ENCODE measurements at places on chromosomes 13 and 19.

GRCh38 chr13:69373747-69374425, 733.7 kb upstream of the ATXN8OS start:
- no peaks in the 10 kb centered on the region for H3K36me3 ChIP-seq
- H3K4me1 ChIP-seq: no peaks in the 10 kb centered on the region
- H3K4me3 ChIP-seq: no peak overlapping the region

DNA sequence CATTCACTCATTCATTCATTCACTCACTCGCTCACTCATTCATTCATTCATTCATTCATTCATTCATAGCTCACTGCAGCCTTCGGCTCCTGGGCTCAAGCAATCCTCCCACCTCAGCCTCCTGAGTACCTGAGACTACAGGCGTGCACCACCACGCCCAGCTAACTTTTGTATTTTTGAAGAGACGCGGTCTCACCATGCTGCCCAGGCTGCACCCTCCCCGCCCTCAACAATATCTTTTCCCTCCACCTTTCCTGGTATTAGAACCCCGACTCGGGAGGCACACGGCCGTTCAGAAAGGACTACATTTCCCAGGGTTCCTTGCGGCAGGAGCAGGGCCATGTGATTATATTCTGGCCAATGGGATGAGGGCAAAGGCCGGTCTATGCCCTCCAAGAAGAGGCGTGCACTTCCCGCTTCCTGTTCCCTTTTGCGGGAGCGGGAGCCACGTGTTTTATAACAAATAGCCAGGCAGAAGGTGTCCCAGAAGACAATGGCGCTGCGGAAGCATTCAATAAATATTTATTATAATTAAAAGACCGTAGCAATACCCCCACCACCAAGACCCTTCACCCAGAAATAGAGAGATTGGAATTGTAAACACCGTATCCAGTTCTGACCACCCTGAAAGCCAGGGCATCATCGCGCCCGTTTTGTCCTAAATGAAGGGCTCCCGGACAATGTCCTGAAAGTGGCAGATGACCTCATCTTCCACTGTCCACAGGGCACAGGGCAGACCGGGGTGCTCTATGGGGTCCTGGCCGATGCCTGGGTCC, 15.9 kb downstream of the TICAM1 start:
- no peaks in the 10 kb centered on the region for H3K27me3 ChIP-seq
- H3K36me3 ChIP-seq: peaks cover 37% of the 10 kb centered on the region
- peaks cover 31% of the 10 kb centered on the region for H3K4me1 ChIP-seq
- peak overlapping the region; percentile 12 for H3K27ac ChIP-seq
- peak; percentile 92 for DNase-seq

DNA sequence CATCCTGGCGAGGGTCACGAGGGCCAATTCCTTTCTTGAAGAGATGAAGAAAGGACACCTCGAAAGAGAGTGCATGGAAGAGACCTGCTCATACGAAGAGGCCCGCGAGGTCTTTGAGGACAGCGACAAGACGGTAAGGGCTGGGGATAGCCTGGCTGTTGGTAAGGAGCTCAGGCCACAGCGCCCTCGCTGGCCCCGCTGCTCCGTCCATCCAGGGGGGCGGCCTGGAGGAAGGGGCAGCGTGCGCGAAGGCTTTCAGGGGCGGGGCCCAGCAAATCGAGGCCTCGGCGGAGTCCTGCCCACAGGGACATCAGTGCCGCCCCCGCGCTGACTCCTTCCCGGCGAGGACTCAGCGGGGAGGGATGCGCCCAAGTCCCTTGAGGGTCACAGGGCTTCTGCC, 6.9 kb downstream of the F10 start:
- H3K4me1 ChIP-seq: peaks cover 6% of the 10 kb centered on the region
- H3K36me3 ChIP-seq: no peaks in the 10 kb centered on the region
- H3K4me3 ChIP-seq: peak overlapping the region; percentile 32
- no peak overlapping the region for H3K27ac ChIP-seq

DNA sequence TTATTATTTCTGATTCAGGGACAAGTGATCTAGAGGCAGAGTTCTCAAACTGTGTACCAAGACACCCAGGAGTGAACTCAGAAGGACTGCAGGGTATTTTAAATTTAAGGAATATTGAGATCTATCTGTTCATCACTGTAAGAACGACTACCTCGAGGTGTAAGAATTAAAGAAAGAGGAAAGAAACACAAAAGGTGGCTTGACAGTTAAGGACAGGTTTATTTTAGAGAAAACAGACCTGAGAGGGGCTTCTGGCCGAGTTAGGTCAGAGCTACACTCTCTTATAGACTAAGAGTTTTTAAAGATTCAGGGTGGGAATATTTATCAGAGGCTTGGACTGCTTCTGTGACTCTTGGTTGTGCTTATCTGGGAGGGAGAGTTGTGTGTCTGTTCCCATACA, 12.6 kb upstream of the NLRP5 start:
- H3K36me3 ChIP-seq: no peaks in the 10 kb centered on the region
- H3K27me3 ChIP-seq: no peaks in the 10 kb centered on the region
- H3K4me1 ChIP-seq: no peaks in the 10 kb centered on the region
- no peak overlapping the region for H3K4me3 ChIP-seq

DNA sequence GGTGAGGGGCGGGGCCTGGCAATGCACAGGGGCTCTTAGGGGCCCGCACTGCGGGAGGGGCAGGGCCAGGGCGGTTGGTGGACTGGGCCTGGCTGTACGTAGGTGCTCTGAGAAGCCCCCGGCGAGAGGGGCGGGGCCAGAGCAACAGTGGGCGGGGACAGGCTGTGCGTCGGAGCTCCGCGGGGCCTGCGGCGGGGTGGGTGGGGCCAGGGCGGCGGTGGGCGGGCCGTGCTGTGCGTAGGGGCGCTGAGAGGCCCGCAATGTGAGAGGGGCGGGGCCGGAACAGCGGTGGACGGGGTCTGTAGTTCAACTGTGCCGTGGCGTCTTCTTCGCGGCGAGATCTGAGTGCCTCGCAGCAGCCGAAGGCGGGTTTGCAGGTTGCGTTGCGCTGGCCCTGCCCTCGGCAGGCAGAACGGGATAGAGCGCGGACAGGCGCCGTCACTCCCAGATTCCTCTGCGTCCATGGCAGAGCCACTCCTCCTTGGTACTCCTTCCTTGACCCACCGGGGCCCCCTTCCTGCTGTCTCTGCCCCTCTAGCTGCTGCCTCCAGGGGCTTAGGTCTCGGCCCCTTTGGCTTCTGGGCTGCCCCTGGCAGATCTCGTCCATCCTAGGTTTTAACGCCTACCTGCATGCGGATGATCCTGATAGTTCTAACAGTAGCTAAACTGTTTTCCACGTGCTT, 33.2 kb downstream of the CCNE1 start:
- H3K36me3 ChIP-seq: no peaks in the 10 kb centered on the region
- peaks cover 24% of the 10 kb centered on the region for H3K4me1 ChIP-seq
- H3K27me3 ChIP-seq: peaks cover 12% of the 10 kb centered on the region
- peak overlapping the region; percentile 68 for H3K4me3 ChIP-seq
- DNase-seq: peak; percentile 95
- H3K27ac ChIP-seq: peak overlapping the region; percentile 87

DNA sequence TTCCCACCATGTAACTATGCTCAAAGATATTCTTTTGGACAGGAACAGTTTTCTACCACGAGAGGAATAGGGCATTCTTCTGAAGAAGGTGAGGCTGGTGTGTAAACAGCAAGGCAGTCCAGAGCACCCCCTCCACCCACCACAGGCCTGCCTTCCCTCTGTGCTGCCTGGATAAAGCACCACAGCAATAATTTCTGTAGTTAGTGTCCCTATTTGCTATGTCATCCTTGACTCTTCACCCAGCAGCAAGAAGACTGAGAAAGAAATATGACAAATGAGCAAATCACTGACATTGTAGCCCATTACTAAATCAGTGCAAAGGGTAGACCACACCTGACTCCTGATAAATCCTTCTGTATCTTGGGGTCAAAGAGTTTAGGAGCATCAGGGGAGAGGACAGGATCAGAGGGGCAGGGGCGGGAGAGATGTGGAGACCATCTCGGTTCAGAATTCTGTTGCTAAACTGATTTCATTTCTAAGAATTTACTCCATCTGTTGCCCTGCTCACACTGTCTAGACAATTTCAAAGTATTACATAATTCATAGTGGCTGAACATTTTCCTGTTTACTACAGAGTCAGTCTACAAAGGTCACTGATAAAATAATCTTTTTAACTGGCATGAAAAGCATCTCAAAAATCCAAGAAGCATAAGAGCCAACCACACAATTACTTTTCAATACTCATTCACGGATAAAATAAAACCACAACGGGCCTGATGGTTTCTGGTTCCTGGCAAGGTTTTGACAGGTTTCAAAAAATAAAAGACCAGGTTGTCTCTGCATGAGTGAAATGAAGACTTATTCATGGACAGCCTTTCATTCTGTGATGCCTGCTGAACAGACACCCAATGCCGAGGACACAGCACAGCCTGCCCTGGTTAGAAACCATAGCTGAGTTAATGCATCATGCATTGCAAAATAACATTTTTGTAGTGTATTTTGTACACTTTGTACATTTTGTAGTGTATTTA, 88.4 kb upstream of the IRS2 start:
- H3K27me3 ChIP-seq: peaks cover 2% of the 10 kb centered on the region
- H3K4me3 ChIP-seq: no peak overlapping the region
- no peak overlapping the region for H3K27ac ChIP-seq
- H3K36me3 ChIP-seq: no peaks in the 10 kb centered on the region

GRCh38 chr13:57063007-57063406, 77.7 kb upstream of the PRR20A start:
- no peaks in the 10 kb centered on the region for H3K4me1 ChIP-seq
- H3K27me3 ChIP-seq: no peaks in the 10 kb centered on the region
- H3K4me3 ChIP-seq: no peak overlapping the region
- DNase-seq: no peak
- no peaks in the 10 kb centered on the region for H3K36me3 ChIP-seq
- no peak overlapping the region for H3K27ac ChIP-seq

All from suprapubic skin (tissue), 4 donors.